Tibial artery (tissue), 4 donors: ENCODE measurements at places on chromosomes 16 and 17.

GRCh38 chr17:7837408-7838088 lies 3.5 kb downstream of the KDM6B start:
- DNase-seq: no peak

- DNase-seq: no peak
Measured at GRCh38 chr16:17939723-17940122, 396.8 kb downstream of the NPIPA8 start.

DNA sequence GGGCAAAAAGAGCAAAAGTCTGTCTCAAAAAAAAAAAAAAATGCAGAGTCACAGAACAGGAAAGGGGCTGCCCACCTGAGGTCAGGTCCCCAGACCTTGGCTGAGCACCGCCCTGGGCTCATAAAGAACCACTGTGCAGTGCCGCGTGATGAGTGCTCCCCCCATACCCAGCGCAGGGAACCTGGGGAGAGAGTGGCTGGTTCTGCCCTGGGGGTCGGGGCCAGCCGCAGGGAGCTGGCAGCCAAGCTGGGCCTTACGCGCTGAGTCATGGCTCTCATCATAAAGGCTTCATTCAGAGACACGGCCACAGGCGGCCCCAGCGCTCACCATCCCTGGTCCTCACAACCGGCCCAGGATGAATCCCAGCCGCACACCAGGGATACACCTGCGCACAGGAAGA lies 80.7 kb downstream of the RAB11FIP4 start:
- no peak for DNase-seq

DNA sequence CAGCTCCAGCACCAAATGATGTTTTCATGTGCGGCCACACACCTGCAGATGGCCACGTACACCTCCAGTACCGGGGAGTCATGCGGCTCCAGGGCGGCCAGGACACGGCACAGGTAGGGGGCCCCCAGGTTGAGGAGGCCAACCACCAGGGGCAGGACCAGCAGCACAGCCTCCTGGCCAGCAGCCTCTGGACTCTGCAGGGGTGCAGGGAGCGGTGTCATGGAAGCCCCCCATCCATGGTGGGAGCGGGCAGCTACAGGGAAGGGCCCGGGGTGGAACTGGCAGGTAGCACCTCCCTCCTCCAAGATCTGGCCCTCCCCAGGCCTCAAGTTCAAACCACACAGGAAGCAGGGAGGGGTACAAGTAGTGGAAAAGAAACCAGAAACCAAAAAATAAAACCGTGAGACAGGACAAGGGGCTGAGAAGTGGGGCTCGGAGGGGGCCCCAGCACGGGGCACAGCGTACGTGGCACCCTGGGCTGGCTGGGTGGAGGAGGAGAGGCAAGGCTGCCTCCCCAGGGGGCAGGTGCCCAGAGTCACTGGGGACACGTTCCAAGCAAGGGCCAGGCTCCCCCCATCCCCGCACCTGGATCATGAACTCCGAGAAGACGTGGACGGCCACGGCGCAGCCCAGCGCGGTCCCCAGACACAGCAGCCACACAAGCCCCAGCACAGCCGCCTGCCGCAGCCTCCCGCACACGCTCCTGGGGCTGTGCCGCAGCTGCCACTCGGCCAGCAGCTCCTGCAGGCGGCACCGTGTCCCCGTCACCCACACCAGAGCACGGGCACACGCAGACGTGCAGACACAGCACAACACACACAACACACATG lies 7.4 kb downstream of the TMC6 start:
- no peak for DNase-seq

GRCh38 chr17:79159926-79160325 lies 85.3 kb downstream of the ENGASE start:
- no peak for DNase-seq

DNA sequence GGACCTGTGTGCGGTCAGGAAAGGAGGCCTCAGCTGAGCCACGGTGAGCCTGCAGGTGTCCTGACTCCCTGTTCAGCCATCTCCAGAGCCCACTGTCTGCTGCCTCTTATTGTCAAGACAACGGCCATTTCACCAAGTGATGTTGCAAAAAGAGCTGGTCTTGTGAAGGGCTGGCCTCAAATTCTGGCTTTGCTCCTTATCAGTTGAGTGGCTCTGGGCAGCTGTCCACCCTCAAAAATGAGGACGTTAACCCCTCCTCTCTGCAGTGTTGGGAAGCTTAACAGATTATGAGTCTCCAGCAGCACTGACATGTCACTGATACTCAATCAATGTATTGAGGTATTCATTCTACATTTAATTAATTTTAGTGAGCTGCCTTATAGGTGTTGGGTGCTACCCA lies 171.1 kb upstream of the TOX3 start:
- no peak for DNase-seq

- DNase-seq: no peak
Measured at GRCh38 chr16:88656291-88656980, 5.6 kb upstream of the CYBA start.

DNA sequence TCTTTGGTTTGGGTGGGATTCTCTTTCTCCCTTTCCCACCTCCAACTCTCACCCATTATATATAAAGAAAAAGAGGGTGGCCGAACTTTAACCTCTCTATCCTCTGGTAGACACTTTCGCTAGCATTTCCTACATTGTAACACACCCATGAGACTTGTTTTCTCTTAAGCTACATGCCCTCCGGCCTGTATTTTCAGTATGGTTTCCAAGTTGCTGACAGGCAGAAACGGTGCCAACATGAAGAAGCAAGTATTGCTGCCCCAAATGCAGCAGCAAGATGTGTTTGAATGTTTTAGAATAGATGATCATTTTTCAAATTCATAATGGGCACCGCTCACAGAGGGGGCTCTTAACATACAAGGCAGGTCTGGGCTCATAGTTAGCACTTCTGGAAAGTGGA lies 18.7 kb upstream of the CYB5B start:
- DNase-seq: no peak

- DNase-seq: no peak
Measured at GRCh38 chr16:53087101-53087500, 32.3 kb downstream of the CHD9 start.

- DNase-seq: no peak
Measured at GRCh38 chr16:1541293-1542165, 8.1 kb downstream of the TMEM204 start.

DNA sequence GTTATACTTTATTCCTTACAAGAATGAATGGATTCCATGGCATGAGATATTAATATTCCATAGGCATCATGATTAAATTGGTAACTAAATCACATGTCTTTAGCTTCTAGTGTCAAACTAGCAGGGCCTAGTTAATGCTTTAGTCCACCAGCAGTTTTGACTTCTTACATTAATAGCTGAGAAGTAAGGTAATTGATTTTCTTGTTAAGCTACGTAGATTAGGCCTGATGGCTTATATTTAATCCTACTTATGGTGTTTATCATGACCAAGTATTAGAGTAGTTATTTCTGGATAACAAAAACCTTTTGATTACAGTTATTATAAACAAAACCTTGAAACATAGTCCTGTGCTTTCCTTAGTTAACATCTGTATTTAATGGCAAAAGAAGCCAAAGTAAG lies 184.5 kb downstream of the TANC2 start:
- DNase-seq: no peak

- no peak for DNase-seq
Measured at GRCh38 chr17:58641887-58642311, 49.9 kb downstream of the TEX14 start.

DNA sequence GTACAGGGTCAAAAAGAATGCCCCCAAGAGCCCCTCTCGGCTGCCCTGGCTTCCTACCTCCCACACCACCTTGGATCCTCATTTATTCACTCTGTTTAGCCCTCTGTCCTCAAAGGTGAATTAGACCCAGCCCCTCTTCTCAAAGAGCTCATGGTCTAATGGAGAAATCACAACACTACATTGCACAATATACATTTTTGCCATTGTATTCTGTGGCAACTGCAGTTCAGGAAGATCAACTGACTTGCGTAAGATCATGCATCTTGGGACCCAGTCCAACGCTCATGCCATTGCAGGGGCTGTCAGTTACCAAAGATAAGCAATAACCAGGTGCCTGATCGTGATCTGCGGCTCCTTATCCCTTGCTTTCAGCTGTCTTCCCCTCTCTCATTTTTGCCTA lies 1.4 kb downstream of the KRT38 start:
- DNase-seq: no peak

GRCh38 chr17:61196799-61197198 lies 202.8 kb upstream of the TBX2 start:
- no peak for DNase-seq

GRCh38 chr17:17970699-17971430 lies 1.3 kb downstream of the TOM1L2 start:
- DNase-seq: no peak

- DNase-seq: no peak
Measured at GRCh38 chr17:53950207-53950857, 127.6 kb downstream of the KIF2B start.

DNA sequence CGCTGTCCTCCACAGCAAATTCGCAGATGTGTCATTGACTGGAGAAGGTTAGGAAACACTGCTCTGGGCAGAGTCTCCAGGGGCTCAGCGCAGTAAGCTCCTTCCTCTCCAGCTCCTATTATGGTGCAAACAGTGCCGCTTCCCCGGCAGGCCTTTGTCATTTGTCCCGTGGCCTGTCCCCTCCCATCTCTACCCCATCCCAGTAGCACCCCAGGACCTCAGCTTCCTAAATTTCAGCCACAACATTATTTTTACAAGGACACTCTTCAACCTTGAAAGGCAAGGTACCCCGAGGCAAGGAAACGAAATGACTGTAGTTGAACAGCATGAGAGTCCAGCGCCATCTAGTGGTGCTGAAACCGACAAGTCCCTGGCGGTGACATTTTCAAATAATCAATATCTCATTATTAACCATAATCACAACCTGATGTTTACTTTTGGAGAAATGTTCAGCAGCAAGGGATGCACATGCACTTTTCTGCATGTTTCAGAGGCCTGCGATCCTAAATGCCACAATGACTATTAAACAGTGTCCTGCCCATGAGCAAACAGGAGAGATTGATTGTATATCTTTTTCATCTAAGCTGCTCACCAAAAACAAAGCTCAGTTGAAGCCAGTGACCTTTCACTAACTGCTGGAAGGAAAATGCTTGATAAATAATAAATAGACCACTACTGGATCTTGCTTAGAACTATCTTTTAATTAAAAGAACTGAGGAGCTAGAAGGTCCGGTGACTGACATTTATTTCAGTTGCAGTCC lies 16.5 kb downstream of the MRPS23 start:
- DNase-seq: peak; percentile 87

GRCh38 chr16:27429981-27430441 lies 28.0 kb downstream of the IL21R start:
- DNase-seq: no peak

- no peak for DNase-seq
Measured at GRCh38 chr17:42325026-42325425, 36.7 kb downstream of the STAT5A start.
